ENCODE measurements at places on chromosomes 6 and 20.
A peak's percentile ranks its signal among the peaks of the same experiment; 100 is the strongest.

GRCh38 chr6:125271486-125272159 lies 30.1 kb downstream of the HDDC2 start:
- no peak for DNase-seq

DNA sequence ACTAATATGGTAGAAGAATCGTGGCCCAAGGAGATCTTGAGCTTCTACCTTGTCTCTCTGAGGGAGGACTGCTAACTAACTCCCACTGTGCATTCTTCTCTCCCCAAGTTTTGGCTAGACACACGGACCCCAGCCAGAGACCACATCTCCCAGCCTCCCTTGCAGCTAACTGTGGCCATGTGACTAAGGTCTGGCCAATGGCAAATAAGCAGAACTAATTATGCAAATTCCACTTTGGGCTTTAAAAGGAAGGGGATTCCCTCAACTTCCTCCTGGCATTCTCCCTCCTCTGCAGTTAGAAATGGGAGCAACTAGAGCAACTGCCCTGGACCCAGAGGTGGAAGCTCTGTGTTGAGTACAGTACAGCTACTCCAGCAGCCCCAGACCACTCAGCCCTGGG lies 15.4 kb downstream of the BPIFA2 start:
- no peak for DNase-seq

DNA sequence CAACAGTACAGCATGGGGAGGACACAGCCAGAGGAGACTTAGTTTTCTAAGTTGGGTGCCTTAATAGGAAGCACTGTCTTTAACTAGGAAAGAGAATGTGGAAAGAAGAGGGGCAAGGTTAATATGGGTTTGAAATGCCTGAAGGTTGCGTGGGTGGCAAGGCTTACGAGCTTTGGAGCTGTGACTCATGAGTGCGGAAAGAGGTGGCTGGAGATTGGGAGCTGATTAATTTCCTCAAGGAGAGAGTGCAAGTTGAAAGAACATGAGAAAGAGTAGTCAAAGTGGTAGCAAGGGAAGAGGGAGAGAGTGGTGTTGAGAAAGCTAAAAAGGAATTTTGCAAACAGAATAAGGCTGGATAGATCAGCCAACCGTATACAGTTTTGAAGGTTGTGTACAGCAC lies 315.1 kb upstream of the PRND start:
- DNase-seq, result no peak

DNA sequence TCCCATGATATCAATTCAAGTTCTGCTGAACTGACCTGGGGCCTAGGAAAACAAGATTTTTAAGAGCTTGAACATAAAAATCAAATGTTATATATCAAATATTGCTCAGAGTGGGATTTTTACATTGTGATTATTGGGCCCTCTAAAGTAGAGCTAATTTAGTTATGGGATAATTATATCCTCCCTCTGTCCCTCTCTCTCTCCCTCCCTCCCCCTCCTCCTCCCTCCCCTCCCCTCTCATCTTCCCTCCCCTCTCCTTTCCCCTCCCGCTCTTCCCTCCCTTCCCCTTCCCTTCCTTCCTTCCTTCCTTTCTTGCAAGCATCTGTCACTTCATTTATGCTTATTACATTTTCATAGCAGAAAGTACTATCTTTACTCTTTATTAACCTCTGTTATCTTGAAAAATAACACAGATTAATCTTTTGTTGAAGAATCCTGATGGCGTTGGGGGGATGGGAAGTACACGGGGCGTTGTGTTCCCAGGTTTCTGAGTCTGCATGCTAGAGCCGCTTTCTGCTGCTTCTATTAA lies 32.8 kb downstream of the KIF25 start:
- DNase-seq, result no peak

DNA sequence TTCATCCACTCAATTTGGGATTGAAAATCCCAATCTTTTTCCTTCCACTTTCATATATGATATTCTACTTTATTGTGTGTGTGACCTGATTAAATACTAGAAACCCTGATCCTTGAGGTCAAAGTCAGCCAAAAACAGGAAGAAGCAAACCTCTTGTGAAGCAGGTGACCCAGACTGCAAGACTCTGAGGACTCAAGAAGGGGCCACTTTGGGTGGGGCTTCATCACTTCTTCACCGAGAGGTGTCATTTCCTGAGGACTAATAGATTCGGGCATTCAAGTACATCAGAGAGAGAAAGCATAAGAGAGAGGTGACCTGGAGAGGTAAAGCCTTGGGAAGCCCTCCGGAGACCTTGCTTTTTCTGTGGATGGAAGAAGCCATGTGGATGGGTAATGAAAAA lies 129.0 kb downstream of the CFAP61 start:
- DNase-seq, result no peak

GRCh38 chr6:68635706-68636513 lies 828 bp downstream of the ADGRB3 start:
- DNase-seq, result peak; percentile 10

DNA sequence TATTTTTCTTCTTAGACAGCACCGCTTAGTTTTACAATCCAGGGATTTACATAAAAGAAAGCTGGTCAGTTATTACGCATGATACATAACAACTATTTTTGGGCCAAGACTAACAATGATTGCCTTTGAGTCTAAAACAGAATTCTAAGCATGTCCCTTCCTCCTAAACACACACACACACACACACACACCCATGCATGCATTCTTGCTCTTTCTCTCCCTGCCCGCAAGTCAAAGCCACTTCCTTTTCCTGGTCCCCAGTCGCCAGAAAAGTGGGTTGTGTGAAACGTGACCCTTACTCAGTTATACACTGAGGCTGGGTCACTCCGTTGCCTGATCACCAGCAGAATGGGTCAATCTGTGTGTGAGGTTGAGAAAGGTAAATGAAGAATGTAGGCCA lies 31.4 kb downstream of the FYN start:
- peak; percentile 28 for DNase-seq

- no peak for DNase-seq
Measured at GRCh38 chr20:36267605-36268381, 31.5 kb downstream of the AAR2 start.
